Large intestine (tissue), 12 donors: ENCODE measurements at places on chromosomes 4 and X.

DNA sequence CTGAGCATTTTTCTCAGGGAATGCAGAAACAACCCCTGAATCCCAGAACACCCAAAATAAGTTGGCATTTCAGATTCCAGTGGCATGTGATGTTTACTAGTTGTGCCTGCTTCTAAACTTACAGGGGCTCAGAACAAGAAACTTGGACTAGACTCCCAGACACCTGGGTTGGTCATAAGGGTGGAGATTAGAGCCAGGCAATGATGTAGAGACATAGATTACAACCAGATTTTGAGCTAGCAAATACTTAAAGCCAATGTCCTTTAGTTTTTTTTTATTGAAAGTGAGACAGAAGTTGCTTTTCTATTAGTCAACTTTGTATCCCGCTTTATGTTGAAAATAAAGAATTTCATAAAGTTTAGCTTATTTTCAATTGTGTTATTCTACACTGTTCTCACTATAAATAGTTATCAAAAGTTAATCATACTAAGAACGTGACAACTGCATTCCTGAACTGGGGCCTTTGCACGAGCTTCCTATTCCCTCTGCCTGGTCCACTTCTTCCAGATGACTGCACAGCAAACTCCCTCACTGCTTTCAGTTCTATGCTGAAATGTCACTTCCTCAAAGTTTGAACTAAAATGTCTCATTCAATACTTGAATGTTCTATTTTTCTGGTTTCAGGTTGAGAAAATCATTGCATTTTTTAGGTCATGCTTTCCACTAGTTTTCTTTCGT, 224.7 kb upstream of the PPP1R2C start:
- DNase-seq = no peak

DNA sequence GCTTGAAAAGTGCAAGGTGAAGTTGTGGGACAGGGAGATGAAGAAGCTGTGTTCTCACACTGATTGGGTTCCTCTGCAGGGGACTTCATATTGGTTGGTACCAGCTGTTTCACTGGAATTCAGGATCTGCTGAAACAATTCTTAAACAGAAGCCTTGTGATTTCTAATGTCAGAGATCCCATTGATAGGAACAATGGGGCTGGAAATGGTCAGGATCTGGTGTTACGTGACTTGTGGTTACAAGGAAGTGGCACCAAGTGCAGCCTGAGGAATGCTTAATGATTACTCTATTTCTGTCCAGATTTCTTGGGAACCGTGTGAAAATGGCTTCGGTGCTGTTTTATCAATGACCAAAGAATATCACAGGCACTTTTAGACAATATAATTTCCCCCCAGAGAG, 68.1 kb downstream of the MOSPD2 start:
- no peak for DNase-seq

DNA sequence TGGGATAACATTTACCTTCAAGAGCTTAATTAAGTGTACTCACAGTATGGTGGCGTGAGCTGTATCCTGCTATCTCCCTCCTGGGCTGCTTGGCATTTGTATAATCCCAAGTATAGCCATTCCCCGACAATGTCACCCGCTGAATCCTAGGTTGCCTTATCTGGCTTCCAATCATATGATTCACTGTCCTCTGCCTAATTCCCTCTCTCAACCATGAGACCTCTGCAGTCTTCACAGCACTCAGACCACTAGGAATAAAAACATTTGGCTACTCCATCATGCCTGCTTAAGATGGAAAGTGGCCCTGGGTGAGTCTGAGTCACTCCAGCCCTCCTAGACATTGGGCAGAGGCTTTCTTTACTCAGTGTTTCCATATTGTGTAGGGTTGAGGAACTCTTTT, 28.9 kb upstream of the WDFY3 start:
- DNase-seq = no peak

- DNase-seq = no peak
Measured at GRCh38 chr4:120445186-120445585, 378.5 kb upstream of the MAD2L1 start.

DNA sequence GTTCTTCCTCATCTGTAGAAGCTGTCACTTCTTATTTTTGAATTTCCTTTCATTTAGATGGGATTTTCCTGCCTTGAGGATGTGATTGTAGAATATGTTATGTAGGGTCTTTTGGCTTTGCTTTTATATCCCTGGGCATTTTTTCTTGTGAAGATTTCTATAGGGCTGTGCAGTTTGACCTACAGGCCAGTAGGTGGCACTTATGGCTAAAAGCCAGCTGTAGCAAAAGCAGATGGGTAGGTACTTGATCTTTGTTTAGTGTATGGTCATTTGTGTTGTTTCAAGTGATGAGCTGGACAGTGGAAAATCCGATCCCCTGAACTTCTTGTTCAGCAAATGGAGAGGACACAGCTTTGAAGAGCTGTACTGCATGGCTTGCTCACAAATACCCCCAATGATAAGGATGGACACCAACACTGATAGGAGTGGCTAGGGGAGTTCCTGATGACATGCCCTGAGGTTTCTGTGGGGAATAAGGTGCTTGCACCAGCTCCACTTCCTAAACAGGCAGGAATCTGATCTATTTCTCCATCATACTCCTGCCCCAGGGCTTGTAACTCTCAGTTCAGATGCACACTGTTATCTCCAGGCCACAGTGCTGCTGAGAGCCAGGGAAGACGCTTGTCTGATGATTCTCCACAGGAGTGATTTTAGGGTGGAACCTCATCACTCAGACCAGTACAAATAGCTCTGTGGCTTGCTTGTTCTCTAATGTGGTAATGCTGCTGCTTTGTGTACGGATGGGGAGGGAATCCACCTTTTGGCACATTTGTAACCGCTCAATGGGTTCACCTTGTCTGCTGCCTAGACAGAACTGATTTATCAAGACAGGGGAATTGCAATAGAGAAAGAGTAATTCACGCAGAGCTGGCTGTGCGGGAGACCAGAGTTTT, 417.1 kb upstream of the MAGEB16 start:
- peak; percentile 3 for DNase-seq

DNA sequence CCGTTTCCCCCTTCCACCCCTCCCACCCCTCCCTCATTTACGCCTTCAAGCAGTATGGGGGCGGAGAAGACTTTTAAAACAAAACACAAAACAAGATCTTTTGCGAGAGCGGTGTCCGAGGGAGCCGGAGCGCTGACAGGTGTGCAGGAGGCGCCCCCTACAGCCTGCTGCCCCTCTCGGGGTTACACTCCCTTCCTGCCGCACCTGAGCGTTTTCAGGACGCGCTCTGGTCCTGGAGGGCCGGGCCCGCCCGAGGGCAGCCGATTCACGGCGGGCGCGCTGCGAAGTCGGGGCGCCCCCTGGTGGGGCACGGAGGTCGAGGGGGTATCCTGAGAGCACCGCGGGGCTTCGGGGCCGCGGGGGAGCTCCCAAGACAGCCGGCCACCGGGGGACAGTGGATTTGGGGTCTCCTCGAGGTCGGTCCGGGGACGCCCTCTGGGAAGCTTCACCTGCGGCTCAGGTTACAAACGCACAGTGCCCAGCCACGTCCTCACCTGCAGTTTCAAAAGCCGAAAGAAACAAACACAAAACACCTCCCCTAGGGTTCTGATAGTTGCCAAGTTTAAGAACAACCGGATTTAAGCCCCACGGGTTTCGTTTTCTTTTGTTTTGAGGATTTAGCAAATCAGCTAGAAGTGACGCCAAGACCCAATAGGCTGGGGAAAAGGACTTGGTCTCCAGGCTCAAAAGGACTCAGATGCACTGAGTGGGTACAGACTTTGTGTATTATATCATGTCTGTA, 8.0 kb upstream of the NEUROG2 start:
- DNase-seq = no peak

DNA sequence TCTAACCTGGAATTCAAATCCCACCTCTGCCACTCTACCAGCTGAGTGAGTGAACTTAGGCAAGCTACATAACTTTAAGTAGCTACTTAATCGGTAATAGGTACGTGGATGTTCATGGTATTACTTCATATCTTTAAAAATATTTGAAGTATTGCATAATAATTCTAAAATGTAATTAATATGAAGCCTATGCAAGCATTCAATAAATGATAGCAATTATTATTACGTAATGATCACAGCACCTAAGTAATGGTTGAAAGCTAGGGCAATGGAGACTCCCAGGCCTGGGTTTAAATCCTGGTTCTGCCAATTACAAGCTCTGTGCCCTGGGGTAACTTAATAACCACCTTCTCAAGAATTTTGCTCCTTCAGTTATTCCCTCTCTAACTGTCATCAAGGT, 26.7 kb downstream of the LHFPL1 start:
- DNase-seq = no peak

- DNase-seq = no peak
Measured at GRCh38 chr4:41525129-41525528, 12.8 kb upstream of the LIMCH1 start.

- no peak for DNase-seq
Measured at GRCh38 chrX:46635186-46635585, 61.6 kb downstream of the CHST7 start.

DNA sequence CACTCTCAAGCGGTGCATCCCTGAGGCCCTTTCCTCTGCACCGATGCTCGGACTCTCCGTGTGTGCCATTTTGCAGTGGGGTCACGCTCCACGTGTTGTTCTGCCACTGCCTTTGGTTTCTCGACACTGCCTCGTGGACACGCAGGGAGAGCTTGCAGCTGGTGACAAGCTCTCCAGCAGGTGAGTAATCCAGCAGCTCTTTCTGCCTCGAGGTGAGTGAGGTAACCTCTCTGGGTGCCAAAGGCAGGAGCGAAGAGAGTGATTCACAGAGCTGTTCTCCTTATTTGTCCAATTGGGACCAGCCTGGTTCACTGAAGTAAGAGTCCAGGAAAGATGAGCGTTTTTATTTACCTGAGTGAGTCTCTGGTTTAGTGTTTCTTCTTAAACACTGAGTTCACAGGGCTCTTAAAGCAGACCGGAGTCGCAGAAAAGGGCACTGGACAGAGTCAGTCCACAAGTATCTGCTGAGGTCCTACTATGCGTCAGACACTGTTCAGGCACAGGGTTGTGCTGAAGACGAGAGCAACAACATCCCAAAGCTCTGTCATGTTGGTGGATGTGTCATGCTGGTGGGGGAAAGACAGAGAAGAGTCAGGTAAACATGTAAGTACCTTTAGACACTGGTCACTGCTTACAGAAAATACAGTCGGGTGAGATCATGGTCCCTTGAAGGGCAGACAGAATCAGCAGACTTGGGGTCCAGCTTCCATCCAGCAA, 61.8 kb downstream of the FHDC1 start:
- DNase-seq = no peak

DNA sequence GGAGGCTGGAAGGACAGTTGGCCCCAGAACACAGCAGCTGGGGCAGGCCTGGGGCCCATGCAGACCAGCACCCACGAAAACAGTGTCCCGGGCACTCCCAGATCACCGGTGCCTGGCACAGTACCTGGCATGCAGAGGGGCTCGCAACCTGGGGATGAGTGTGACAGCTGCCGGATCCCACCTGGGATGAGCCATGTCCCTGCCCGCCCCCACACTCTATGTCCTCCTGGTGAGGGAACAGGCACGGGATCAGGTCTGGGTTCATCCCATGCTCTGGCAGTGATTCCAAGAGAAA, 22.8 kb upstream of the PPP2R2C start:
- DNase-seq = no peak

DNA sequence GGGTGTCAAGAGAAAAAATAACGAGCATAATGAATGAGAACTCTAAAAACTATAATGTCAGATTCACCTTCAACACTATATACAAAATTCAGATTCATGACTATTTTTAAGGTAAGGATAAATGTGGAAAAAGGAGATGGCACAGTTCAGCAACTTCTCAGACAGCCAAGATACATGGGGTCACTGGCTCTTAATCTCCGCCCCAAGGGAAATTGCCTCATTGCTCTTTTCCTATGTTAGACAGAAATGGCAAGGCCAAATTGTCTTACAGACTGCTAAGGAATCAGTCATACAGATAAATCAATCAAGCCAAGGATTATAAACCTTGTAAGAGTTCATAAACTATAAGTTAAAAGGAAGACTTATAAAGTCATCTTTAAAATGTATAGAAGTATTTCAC, 183.4 kb downstream of the OPHN1 start:
- no peak for DNase-seq

DNA sequence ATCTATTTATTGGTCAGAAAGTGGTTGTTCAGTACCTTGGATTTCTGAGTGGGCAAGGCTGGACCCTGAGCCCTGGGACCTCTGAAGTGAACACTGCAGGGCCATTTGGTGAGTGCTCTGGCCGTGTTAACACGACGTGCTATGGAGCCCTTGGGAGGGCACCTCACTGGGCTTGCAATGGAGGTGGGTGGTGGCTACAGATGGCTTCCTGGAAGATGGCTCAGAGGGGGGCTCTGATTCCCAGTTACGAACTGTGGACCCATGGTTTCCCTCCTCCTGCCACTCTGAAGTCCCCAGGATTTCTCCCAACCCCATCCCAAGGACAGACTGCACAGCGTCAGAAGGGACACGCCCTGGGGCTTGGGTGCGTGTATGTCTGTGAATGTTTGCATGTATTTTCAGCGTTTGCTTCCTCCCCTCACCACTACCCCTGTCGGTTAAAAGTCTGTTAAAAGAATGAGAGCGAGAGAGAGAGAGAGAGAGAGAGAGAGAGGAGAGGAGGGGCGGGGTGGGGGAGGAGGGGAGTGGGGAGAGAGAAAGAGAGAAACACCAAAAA, 3.7 kb upstream of the RHOH start:
- DNase-seq = peak; percentile 35

DNA sequence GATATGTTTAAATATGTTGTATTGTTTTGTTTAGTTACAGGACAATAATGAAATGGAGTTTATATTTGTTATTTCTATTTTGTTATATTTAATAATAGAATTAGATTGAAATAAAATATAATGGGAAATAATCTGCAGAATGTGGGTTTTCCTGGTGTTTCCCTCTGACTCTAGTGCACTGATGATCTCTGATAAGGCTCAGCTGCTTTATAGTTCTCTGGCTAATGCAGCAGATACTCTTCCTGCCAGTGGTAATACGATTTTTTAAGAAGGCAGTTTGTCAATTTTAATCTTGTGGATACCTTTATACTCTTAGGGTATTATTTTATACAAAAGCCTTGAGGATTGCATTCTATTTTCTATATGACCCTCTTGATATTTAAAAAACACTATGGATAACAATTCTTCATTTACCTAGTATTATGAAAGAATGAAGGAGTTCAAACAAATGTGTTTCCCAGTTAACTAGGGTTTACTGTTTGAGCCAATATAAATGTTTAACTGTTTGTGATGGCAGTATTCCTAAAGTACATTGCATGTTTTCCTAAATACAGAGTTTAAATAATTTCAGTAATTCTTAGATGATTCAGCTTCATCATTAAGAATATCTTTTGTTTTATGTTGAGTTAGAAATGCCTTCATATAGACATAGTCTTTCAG, 26.9 kb downstream of the NUDT6 start:
- DNase-seq = no peak

DNA sequence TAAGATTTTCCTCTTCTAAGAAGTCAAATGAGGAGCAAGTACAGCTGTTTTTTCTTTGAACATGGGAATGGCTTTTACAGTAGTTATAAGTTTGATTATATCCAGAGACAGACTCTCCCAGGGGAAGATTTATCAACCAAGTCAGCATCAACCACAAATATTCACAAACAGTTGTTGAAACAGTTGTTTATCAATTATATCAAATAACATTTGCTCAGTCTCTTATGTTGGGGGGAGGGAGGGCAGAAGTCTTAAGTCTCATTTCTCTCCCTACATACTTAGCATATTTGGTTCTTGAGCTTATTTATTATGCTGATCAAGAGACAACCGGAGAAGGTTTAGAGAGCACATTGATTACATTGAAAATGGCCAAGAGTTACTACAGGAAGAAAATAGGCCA, 110.1 kb downstream of the FBXO8 start:
- DNase-seq = no peak
